ENCODE measurements at places on chromosomes 6 and 20. TPM values are rescaled to one million over a fixed set of nuclear protein-coding genes. Genes with fewer than 3 reads are reported as not detected.

Gene TNFRSF21
- 1.8 TPM for total RNA-seq

Gene DSP
- total RNA-seq: 7.2 TPM

Gene MATN4
- total RNA-seq: 0.21 TPM

Gene SCRT2
- not detected for total RNA-seq
